ENCODE measurements at places on chromosomes 1 and 21.

DNA sequence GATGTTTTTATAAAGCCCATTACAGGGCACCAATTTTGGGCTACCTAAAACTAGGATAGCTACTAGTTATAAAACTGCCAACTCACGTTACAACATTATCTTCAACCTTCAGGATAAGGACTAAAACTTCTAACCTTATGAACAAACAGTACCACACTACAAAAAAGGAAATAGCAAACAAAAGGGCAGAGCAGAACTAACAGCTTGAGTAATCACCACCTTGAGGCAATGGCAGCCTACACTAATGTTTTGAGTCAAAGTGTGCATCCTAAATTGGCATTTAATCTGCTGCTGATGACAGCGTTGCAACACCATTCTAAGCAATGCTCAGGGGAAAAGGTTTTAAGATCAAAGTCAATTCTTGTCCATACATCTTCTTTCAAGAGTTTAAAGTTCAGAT lies 27.2 kb downstream of the PTP4A2 start:
- no peak for DNase-seq

DNA sequence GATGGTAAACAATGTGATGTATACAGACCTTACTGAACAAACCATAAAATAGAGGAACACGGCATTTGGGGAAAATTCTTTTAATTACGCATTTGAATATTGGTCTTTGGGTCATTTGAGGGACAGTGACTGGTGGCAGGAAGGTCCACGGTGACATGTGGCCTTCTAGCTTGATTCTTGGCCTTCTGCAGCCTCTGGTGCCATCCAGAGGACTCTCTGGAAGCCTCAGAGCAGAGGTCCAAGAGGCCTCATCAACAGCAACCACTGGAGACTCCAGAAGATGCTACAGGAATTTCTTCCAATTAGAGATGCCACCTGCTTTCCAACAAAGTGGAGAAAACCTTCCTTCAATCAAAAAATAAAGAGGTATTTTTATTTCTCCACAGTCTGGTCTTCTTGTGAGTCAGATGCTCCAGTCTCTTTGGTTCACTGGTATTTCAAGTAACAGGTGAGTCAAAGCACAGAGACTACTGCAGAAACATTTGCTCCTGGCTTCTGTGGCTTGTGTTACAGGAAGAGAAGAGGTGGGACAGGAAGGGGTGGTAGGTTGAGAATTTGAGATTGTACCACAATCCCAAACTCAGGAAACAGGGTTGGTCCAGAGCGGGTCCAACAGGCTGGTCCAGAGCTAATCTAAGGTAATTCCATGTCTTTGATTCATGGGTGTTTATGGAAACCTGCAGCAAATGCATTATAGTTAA lies 2.7 kb upstream of the F5 start:
- DNase-seq: no peak

- DNase-seq: no peak
These were observed 168.4 kb downstream of the PCNX2 start for GRCh38 chr1:233127157-233127556.

DNA sequence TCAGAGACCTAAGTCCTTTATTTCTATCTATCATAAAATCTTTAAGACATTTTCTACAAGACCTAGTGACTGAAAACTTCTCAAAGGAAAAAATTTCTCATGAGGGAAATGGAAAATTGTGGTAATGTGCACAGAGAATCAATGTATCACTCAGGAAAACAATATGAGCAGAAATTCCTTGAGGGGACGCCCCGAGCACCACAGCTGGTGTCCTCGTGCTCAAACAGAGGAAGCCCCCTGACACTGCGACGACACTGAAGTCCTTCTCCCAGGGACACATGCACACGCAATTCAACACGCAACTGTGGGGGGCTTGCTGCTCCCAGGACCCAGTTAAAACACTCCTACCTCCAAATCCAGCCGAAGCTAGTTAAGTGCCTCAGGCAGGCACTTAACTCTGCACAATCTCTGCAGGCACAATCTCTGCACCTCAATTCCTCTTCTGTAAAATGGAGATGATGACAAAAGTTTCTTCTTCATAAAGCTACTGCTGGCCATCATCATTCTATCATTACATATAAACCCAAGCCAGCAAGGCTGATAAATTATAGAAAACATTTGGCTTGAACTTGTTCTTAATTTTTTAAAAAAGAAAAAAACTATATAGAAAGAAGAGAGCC lies 16.0 kb downstream of the ZBTB17 start:
- no peak for DNase-seq

DNA sequence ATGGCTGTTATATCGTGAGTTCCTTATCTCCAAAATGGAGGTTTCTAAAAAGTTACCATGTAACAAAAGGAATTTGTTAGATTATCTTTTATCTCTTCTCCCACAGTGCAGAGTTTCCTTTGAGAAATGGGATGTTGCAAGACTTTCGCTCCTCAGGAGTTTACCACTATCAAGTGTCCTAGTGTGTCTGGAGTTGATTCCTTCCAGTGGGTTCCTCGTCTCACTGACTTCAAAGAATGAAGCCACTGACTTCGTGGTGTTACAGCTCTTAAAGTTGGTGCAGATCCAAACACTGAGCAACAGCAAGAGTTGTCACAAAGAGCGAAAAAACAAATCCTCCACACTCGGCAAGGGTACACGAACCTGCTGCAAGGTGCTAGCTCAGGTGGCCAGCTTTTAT lies 37.0 kb downstream of the SPAG17 start:
- DNase-seq: no peak

GRCh38 chr1:26597629-26598039 lies 68.1 kb downstream of the RPS6KA1 start:
- DNase-seq: no peak

DNA sequence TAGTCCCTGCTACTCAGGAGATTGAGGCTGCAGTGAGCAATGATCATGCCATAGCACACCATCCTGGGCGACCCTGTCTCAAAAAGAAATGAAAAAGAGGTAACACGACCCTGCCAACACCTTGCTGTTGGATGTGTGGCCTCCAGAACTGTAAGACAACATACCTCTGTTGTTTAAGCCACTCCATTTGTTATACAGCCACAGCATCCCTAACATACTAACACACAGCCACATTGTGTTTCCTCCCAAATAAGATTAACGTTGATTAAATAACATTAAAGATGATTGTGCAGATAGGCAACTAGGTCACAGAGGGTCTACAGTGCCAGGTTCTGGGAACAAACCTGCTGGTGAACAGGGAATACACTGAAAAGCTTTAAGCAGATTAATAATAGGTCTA lies 170.4 kb downstream of the RERE start:
- DNase-seq: no peak

DNA sequence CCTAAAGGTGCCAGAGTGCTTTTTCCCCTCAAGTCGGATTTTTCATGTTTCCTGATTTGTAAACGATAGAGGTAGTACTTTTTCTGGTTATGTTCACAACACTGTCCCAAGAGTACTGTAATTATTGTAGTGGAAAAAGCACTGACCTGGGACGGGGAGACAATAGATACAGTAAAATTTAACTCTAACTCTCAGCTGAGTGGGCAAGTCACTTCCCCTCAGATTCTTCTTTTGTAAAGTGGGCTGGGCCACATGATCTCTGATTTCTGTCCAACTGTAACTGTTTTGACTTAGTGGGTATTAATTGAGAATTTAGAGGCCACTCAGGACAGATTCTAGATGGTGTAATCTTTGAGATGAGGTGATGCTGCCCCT lies 19.1 kb downstream of the MARCKSL1 start:
- no peak for DNase-seq

DNA sequence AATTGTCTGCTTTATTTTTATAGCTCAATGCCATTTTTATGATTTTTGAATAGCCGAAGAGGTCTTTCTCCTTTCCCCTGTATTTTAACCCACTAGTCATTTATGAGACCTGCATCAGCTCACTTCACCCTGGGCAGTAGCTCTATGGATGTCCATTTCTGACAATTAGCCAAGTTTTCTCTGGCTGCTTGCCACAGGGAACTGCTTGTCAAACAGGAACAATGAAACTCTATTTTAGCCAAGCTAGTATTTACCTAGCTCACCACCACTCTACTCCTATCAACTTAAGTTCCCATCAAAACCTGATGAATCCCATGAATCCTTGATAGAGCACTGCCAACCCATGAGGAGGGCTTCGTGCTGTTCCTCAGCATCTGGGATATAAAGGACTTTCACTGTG lies 406.7 kb downstream of the RWDD3 start:
- peak; percentile 59 for DNase-seq

DNA sequence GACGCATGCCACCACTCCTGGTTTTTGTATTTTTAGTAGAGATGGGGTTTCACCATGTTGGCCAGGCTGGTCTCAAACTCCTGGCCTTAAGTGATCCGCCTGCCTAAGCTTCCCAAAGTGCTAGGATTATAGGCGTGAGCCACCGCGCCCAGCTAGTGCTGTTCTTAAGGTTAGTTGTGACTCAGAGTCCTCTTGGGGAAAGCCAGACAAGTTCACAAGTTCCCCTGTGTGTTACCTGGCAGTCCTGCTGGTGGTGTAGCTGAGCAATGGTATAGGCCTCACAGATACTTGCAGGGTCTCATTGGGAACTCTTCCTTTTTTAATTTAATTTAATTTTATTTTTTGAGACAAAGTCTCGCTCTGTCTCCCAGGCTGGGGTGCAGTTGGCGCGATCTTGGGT lies 10.6 kb downstream of the CFAP126 start:
- DNase-seq: no peak

DNA sequence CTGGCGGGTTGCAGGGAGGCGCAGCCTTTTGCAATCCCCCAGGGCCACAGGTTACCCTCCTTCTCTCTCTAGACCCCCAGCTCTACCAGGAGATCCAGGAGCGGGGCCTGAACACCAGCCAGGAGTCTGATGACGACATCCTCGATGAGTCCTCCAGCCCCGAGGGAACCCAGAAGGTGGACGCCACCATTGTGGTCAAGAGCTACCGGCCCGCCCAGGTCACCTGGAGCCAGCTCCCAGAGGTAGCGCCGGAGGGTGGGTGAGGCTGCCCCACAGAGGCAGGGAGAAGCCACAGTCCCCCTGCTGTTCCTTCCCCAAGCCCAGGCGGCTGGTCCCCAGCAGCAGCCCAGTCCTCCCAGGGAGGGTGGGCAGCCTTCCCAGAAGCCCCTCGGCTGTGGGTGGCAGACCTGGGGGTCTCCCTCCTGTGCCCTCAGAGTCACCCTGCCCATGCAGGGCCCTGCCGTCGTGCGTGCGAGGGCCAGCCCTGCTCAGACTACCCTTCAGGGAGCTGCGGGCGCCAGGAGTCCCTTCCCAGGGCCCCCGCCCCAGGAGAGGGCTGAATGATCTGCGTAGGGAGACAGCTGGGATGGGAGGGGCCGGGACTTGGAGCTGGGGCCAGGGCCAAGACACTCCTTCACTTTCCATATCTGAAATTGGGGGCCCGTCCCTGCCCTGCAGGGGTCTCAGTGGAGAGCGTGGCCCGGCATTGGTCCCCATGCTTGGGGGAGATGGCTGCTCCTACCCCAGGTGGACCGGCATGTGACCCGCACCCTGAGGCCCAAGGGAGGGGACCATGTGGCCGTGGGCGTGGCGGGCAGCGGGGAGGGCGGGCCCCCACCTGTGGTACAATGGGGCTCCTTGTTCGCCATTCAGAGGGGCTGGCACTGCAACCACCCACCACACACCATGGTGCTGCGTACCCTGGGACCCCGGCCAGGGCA lies 12.9 kb downstream of the ARHGEF16 start:
- DNase-seq: no peak

- no peak for DNase-seq
These were observed 23.3 kb upstream of the PTGFRN start for GRCh38 chr1:116886291-116886878.

- DNase-seq: no peak
These were observed 7.2 kb upstream of the UBE2U start for GRCh38 chr1:64196074-64196870.

GRCh38 chr1:109630081-109630897 lies 10.7 kb downstream of the AMPD2 start:
- DNase-seq: peak; percentile 57

DNA sequence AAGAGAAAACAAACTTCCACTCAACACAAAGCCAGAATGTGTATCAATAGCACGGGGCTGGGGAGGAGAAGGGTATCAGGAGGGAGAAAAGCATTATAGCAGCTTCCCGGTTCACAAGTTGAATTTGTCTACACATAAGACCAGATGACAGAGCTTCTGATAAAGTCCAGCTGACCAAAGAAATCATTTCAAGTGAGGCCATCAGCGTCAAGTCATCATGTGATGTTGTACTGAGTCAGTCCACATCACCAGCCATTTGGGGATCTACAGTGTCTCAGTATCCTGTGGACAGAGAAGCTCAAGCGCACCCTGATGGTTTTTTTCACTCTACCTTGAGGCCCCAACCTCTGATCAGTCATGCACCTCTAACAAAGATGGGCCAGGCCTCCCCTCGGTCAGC lies 33.0 kb downstream of the SETD4 start:
- no peak for DNase-seq

GRCh38 chr1:43346636-43347035 lies 9.0 kb downstream of the MPL start:
- no peak for DNase-seq

DNA sequence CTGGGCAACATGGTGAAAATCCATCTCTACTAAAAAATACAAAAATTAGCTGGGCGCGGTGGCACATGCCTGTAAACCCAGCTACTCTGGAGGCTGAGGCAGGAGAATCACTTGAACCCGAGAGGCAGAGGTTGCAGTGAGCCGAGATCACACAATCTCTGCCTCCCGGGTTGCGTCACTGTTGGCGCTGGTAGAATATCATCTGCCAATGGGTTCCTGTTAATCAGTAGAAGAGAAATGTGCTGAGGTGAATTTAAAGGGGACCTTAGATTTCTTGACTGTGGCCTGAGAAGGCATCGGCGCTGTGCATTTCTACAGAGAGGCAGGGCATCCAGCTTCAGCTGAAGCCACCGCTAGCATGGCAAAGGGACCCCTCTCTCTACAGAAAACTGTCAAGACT lies 68.0 kb downstream of the TGFB2 start:
- DNase-seq: no peak

All from body of pancreas (tissue), 4 donors.